ENCODE measurements at places on chromosomes 11 and 22.
A peak's percentile ranks its signal among the peaks of the same experiment; 100 is the strongest.

- DNase-seq = no peak
Measured at GRCh38 chr11:44824300-44824704, 97.5 kb downstream of the TSPAN18 start.

DNA sequence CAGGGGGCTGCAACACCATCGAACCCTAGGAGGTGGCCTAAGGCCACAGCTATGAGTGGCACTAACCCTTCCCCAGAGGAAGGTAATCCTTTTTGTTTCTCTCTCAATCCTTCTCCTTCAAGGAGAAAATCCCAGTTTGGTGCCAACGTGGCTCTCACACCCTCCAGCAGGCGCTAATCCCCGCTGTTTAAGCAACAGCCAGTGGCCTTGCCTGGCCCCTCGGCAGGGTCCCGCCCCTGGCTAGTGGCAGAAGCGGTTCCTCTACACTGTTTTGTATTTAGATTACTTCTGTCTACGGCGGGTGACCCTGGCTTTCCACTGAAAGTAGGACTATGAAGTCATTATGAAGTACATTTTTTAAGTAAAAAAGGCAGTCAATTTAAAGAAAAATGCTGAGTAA lies 15.5 kb downstream of the GNAZ start:
- DNase-seq = no peak

GRCh38 chr11:103730131-103730940 lies 306.1 kb upstream of the DDI1 start:
- no peak for DNase-seq

DNA sequence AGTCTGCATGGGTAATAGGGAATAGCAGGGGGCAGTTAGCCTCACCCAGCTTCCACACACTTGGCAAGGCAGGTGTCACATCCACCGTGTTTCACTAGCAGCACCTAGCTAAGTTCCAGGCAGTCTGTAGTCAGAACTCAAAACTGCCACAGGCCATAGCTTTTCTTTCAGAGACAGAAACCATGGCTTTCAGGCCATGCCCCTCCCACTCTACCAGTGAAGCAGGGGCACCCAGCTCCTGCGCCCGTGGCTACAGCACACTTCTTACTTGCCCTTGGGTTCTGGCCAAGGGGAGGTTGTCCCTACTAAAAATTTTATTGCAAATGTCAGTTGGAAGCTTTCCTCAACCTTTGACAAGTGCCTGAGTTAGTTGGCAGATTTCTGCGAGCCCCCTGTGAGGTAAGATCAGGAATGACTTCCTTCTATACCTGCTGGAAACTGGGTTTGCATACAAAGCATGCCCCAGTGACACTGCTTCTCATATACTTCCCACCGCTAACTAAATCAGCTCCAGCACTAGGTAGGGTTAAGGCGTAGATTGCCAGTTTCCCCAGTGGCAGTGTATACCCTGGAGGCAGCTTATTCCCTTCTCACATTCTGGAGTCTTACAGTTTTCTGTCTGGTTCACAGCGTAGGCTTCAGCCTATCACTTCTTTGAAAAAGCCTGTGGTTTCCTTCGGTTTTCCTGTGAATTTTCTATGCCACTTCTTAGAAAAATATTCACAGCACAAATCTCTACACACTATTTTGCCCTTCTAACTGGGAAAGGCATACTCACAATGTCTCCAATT lies 139.0 kb upstream of the LUZP2 start:
- no peak for DNase-seq

- DNase-seq = no peak
Measured at GRCh38 chr11:34366522-34366921, 8.7 kb upstream of the ABTB2 start.

DNA sequence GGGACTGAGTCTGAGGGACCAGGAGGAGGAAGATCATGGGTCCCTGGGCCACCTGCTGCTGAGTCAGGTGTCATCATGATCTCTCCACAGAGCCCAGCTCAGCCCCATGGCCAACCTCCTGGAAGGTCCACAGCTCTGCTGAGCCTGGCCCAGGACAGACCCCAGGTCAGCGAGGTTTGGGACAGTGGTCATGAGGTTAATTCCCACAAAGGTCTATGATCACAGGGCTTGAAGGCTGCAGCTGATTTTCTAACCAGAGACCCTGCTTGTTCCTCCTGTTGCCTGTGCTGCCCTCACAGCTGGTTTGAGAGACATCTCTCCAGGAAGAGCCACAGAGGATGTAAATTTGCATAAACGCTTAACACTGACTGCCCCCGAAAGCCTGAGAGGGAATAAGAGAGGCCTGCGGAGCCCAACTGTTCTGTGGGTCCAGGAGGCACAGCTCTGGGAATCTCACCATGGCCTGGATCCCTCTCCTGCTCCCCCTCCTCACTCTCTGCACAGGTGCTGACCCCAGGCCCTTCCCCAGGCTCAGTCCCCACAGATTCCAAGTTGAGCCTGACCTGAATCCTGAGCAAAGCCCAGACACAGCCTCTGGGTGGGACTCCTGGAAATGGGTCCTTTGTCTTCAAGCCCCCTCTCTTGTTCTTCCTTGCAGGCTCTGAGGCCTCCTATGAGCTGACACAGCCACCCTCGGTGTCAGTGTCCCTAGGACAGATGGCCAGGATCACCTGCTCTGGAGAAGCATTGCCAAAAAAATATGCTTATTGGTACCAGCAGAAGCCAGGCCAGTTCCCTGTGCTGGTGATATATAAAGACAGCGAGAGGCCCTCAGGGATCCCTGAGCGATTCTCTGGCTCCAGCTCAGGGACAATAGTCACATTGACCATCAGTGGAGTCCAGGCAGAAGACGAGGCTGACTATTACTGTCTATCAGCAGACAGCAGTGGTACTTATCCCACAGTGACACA lies 102.8 kb downstream of the GGTLC2 start:
- no peak for DNase-seq

DNA sequence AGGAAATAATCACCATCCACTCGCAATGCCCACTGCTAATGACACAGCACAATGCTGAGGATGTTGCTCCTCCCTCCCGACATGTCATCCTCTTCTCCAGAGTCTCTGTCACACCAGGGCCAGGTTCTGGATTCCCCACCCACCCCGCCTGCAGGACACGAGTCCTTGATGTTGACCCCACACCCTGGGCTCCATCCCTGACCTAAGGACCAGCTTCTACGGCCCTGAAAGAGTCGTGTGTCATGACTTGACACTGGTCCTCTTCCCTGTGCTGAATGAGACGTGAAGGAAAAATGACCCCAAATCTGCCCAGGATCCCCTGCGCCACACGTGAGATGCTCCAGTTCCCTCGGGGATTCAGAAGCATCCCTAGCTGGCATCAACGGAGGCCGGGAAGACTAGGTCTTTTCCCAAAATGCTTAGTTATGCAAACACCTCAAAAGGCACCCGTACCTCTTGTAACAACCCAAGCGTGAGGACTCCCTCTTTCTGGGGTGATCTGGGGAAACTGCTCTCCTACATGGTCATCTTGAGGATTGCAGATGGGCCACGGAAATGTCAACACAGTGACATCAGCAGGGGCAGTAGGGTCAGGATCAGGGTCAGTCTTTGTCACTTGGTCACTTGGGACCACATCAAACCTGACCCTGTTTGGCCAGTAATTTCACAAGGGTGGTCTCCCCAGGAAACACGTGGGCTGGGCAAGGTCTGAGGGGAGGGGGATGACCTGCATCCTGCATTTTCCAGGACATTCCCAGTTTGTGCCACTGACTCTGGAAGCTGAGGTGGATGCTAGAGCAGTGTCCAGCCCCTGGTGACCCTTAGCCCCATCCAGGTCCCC lies 42.0 kb downstream of the IGLL5 start:
- peak; percentile 8 for DNase-seq

DNA sequence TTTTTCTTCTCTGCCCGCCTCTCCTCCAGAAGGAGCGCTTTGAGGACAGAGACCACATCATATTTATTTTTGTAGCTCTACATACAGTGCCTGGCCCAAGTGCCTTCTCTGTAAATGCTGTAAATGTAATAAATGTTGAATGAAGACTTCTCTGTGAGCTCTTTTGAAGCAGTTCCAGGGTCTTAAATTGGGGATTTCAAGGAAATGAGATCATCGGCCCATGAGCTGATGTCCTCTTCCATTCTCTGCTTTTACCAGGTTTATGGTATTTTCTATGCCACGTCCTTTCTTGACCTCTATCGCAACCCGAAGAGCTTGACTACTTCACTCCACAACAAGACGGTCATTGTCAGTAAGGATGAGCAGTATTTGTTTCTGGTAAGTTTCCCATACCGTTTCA lies 165.7 kb upstream of the SORL1-AS1 start:
- no peak for DNase-seq

DNA sequence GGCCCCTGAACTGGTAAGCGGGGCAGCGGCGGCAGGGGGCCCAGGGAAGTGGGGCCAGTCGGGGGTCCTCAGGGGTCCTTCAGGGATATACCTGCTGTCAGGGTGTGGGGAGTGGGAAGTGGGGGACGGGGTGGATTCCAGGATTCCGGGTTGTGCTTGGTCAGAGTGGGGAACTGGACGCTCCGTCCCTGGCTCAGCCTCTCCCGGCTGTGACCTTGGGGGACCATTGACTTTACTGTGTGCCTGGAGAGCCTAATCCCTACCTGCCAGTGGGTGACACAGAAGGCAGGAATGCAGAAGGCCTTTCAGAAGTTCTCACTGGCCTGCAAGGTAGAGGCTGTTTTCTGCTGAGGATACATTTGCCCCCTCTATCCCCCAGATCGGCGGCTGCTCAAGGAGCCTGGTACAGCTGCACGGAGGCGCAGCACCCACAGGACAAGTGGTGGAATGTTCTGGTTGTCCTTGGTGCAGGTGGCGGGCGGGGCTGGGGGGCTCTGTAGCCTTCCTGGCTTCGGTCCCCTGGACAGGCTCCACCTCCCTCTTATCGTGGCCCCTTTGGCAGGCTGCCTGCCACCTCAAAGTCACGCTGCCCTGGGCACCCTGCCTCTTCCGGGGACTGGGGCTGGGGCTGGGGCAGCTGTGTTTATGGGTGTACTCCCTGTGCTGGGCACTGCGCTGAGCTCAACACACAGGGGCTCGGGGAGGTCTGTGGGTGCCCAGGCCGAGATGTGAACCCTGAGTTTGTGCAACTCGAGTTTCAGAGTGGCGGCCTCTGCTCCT lies 18.4 kb downstream of the KCNQ1 start:
- no peak for DNase-seq

GRCh38 chr11:85762226-85762625 lies 48.7 kb downstream of the SYTL2 start:
- no peak for DNase-seq

DNA sequence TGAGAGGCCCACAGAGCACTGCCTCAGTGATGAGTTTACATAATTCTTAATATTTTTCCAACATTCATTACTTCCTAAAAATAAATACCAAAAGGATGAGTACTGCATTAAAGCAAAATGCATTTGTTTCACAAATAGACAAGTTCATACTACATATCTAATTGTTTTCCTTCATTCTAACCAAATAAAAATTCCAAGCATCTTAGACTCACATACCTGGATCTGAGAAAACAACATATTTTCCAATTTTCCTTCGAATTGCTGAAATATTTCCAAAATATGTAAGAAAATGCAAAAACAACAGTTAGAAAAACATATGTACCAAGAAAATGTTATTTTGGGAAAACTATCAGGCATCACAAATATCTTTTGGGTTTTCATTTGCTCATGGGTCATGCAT lies 127.9 kb upstream of the CEP126 start:
- DNase-seq = no peak

DNA sequence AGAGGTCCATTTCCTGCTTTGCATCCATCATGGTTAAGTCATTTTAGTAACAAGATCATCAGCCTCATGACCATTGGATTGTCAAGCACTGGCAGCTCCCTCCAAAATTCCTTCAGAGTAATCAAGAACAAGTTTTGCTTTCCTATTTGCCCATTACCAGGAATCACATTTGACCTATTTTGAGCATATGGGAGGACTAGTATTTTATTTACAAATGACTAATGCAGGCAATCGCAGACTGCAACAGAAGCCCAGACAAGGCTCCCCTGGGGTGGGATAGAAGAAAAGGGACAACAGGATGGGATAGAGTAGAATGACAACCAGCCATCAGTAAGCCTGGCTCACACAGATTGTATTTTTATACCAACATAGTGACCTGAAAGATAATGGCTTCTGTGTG lies 9.1 kb downstream of the MMP10 start:
- no peak for DNase-seq

- DNase-seq = no peak
Measured at GRCh38 chr11:64649291-64649697, 58.3 kb downstream of the SLC22A12 start.

GRCh38 chr11:78787696-78788095 lies 213.0 kb upstream of the NARS2 start:
- DNase-seq = no peak

- DNase-seq = no peak
Measured at GRCh38 chr22:22820626-22821025, 67.0 kb upstream of the IGLL5 start.

- DNase-seq = no peak
Measured at GRCh38 chr11:32905028-32905667, 12.5 kb downstream of the QSER1 start.

GRCh38 chr11:83642500-83642899 lies 356.3 kb upstream of the CCDC90B start:
- no peak for DNase-seq

GRCh38 chr11:94997437-94997836 lies 23.9 kb downstream of the KDM4D start:
- no peak for DNase-seq

- no peak for DNase-seq
Measured at GRCh38 chr22:37060801-37061610, 9.5 kb downstream of the KCTD17 start.

- no peak for DNase-seq
Measured at GRCh38 chr11:61356706-61357105, 5.0 kb downstream of the CYB561A3 start.

GRCh38 chr11:102239911-102240310 lies 77.4 kb upstream of the BIRC3 start:
- no peak for DNase-seq

- DNase-seq = no peak
Measured at GRCh38 chr22:44286646-44287045, 26.1 kb downstream of the SHISAL1 start.

DNA sequence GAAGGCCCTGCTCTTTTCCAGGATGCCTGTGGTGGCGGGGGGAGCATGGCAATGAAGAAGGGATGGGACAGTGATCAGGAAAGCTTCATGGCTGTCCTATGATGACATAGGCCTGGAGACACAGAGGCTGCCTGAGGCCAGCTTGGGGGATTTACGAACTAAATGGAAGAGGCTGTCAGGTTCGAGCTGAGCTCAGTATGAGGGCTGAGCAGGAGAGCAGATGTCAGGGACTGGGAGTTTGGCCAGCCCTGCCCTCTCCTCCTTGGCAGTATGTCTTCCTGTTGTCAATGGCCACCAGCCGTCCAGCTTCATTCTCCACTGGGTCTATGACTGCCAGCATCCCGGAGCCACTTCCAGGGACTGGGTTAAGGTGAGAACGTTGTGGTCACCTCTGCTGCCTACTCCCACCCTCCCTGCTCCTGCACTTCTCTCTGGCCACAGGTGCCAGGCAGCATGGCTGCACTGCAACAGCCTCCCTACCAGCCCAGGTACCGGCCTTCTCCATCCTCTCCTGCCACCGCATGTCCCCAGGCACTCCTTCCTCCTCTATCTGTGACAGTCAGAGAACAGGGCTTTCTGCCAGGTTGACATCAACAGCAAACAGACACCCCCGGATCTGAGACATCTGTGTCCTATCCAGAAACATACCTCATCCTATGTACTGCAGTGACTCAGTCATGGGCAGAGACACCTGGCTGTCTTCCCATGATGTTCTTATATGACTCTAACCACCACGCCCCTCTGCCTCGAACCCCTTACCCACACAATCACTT lies 75.1 kb downstream of the KIRREL3 start:
- no peak for DNase-seq

Measured in psoas muscle (tissue), 8 donors.